Natural killer cell (primary cell): ENCODE measurements at places on chromosomes 1 and 21. TPM values are rescaled to one million over a fixed set of nuclear protein-coding genes. Genes with fewer than 3 reads are reported as not detected.

GRCh38 chr1:19057784-19058475, 101.5 kb upstream of the IFFO2 start:
- DNase-seq: no peak
- H3K27ac ChIP-seq: no peak overlapping the region
- no peak overlapping the region for H3K4me3 ChIP-seq
- no peaks in the 10 kb centered on the region for H3K36me3 ChIP-seq

FAM163A gene
- not detected for total RNA-seq

COA7 gene
- total RNA-seq: 3.9 TPM

DNA sequence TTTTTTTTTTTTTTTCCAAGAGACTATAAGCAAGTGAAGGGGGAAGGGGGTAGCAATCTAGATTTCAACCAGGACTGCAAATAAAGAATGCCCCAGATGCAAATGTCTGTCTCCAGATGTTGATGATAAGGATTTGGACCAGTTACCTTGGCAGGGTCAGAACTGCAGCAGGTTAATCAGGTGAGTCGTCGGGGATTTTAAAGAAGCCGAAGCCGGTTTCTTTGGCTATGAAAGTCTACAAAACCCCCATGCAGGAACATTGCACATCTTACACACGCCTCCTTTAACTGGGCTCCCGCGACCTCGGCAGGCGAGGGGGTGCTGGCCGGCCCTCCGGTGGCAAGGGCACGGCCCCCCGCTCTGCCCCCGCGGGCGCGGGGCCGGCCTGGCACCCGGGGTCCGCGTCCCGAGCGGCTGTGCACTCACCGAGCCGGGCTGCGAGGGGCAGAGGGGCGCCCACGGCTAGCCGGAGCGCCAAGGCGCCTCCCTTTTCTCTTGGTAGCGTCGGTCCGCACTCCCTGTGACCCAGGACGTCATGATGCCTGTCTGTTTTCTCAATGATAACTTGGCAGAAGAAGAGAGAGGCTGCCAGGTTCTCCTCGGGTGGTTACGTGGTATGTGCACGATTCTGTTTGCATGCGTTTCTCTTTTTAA, 366.3 kb upstream of the ESRRG start:
- peaks cover 3% of the 10 kb centered on the region for H3K4me1 ChIP-seq
- peaks cover 8% of the 10 kb centered on the region for H3K27me3 ChIP-seq
- H3K4me3 ChIP-seq: no peak overlapping the region

DNA sequence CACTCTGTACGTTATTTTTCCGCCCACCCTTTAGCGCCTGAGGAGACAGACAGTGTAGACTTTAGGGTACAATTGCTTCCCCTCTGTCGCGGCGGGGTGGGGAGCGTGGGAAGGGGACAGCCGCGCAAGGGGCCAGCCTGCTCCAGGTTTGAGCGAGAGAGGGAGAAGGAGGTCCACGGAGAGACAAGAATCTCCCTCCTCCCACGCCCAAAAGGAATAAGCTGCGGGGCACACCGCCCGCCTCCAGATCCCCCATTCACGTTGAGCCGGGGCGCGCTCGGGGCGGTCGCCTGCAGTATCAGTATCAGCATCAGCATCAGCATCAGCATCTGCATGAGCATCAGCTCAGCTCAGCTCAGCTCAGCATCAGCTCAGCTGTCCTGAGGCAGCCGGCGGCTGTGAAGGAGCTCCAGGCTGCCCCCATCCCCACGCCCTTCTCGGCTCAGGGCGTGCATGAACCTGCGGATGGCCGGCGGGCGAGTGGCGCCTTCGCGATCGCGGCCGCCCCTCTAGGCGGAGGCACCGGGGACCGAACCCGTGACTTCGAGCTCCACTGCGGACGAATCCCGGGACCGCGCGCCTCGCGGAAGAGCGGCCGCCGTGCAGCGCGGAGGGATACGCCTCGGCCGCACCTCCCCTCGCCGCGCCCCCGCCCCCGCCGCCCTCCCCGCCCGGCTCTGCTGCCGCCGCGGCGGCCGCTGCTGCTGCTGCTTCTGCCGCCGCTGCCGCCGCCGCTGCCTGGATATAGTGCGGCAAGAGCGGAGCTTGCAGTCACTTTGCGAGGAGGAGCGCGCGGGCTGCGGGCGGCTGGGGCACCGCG, at the start of gene NCAM2:
Gene NCAM2, plus strand, starts transcription at position 774 of the 820 bp plus-strand sequence.
- H3K4me3 ChIP-seq: peak within 1 kb of the TSS; percentile 30
- H3K27me3 ChIP-seq: peaks cover 9% of the 10 kb centered on the region
- peaks cover 14% of the 10 kb centered on the region for H3K4me1 ChIP-seq

GRCh38 chr1:209023790-209024189, 559.7 kb upstream of the CAMK1G start:
- no peaks in the 10 kb centered on the region for H3K27me3 ChIP-seq
- DNase-seq: no peak
- H3K4me1 ChIP-seq: no peaks in the 10 kb centered on the region
- no peak overlapping the region for H3K27ac ChIP-seq
- H3K4me3 ChIP-seq: no peak overlapping the region
- no peaks in the 10 kb centered on the region for H3K36me3 ChIP-seq

DNA sequence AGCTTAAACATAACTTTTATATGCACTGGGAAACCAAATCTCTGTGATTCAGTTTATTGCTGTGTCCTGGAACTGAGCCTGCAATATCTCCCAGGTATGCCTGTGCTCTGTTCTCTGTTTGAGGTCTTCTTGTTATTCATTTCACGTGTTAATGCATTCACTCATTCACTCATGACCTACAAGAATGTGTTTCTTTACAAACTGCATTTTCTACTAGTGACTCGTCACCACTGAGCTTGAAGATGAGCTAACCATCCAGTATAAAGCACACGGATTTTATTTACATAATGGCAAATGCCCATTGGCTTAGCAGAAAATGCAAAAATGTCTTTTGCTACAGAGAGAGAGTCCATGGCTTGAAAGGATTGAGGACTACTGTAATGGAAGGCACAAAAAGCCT, 75.0 kb upstream of the DUSP10 start:
- H3K27ac ChIP-seq: no peak overlapping the region
- no peaks in the 10 kb centered on the region for H3K36me3 ChIP-seq
- H3K4me1 ChIP-seq: no peaks in the 10 kb centered on the region
- H3K4me3 ChIP-seq: no peak overlapping the region
- H3K27me3 ChIP-seq: no peaks in the 10 kb centered on the region
- no peak for DNase-seq

- H3K27me3 ChIP-seq: no peaks in the 10 kb centered on the region
- H3K4me3 ChIP-seq: no peak overlapping the region
- H3K4me1 ChIP-seq: peaks cover 5% of the 10 kb centered on the region
- no peaks in the 10 kb centered on the region for H3K36me3 ChIP-seq
- DNase-seq: no peak
Measured at GRCh38 chr1:41649396-41650027, 165.0 kb upstream of the EDN2 start.

TEKT2 gene
- total RNA-seq: 0.35 TPM

GRCh38 chr1:39567302-39567701, 9.3 kb downstream of the PABPC4 start:
- H3K27me3 ChIP-seq: no peaks in the 10 kb centered on the region
- no peaks in the 10 kb centered on the region for H3K4me1 ChIP-seq
- no peak overlapping the region for H3K27ac ChIP-seq
- H3K4me3 ChIP-seq: no peak overlapping the region
- H3K36me3 ChIP-seq: peaks cover 91% of the 10 kb centered on the region

DNA sequence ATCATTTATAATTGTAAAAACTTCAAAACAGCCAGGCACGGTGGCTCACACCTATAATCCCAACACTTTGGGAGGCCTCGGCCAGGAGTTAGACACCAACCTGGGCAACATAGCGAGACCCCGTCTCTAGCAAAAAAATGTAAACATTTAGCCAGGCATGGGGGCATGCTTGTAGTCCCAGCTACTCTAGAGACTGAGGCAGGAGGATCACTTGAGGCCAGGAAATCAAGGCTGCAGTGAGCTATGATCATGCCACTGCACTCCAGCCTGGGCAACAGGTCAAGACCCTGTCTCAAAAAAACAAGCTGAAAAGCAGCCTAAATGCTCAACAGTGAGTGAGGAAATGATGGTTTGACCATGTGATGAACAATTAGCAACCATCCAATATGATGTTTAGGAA, 7.3 kb downstream of the C1orf167 start:
- H3K27ac ChIP-seq: no peak overlapping the region
- no peak overlapping the region for H3K4me3 ChIP-seq
- no peaks in the 10 kb centered on the region for H3K4me1 ChIP-seq
- H3K27me3 ChIP-seq: no peaks in the 10 kb centered on the region
- H3K36me3 ChIP-seq: no peaks in the 10 kb centered on the region

GRCh38 chr1:186849271-186849671, 20.5 kb downstream of the PLA2G4A start:
- no peaks in the 10 kb centered on the region for H3K27me3 ChIP-seq
- H3K36me3 ChIP-seq: no peaks in the 10 kb centered on the region
- no peak for DNase-seq
- no peak overlapping the region for H3K4me3 ChIP-seq
- H3K27ac ChIP-seq: no peak overlapping the region
- H3K4me1 ChIP-seq: no peaks in the 10 kb centered on the region

FNDC10 gene
- total RNA-seq: 3.2 TPM

SPEN gene
- 98.1 TPM for total RNA-seq

RIPPLY3 gene
- not detected for total RNA-seq

GRCh38 chr1:118210051-118210722, 25.2 kb upstream of the SPAG17 start:
- no peaks in the 10 kb centered on the region for H3K27me3 ChIP-seq
- no peaks in the 10 kb centered on the region for H3K4me1 ChIP-seq
- no peak for DNase-seq
- H3K27ac ChIP-seq: no peak overlapping the region

RNF115 gene
- total RNA-seq: 31.8 TPM

DNA sequence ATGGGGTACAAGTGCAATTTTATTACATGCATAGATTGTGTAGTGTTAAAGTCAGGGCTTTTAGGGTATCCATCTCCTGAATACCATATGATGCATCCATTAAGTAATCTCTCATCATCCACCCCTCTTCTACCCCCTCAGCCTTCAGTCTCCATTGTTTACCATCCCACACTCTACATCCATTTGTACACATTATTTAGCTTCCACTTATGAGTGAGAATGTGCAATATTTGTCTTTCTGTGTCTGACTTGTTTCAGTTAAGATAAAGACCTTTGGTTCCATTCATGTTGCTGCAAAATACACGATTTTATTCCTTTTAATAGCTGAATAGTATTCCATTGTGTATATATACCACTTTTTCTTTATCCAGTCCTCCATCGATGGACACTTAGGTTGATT, 222.5 kb upstream of the USP24 start:
- H3K4me1 ChIP-seq: no peaks in the 10 kb centered on the region
- H3K36me3 ChIP-seq: no peaks in the 10 kb centered on the region
- no peaks in the 10 kb centered on the region for H3K27me3 ChIP-seq
- H3K27ac ChIP-seq: no peak overlapping the region

- no peak overlapping the region for H3K27ac ChIP-seq
- no peaks in the 10 kb centered on the region for H3K4me1 ChIP-seq
- H3K27me3 ChIP-seq: no peaks in the 10 kb centered on the region
- H3K4me3 ChIP-seq: no peak overlapping the region
- DNase-seq: no peak
- no peaks in the 10 kb centered on the region for H3K36me3 ChIP-seq
Measured at GRCh38 chr21:30444204-30444603, 4.1 kb downstream of the KRTAP15-1 start.

- H3K27ac ChIP-seq: no peak overlapping the region
- H3K4me1 ChIP-seq: peaks cover 8% of the 10 kb centered on the region
- no peaks in the 10 kb centered on the region for H3K36me3 ChIP-seq
- no peak for DNase-seq
- H3K4me3 ChIP-seq: no peak overlapping the region
Measured at GRCh38 chr1:94693029-94693428, 127.1 kb upstream of the SLC44A3 start.

DNA sequence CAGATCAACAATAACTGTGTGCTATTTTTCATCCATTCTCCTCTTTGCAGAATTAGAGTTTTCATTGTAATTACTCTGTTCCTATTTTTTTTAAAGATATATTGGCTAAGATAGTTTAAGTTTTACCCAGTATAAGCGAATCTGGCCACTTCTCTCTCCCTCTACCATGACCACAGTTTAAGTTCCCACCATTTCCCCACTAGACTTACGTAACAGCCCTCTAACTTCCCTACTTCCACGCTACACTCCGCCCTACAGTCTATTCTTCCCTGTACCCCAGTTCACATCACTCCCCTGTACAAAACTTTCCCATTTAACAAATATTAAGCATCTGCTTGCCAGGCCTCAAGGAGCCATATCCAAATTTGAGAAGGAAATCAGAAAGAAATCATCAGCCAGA, 16.5 kb downstream of the CTSK start:
- no peaks in the 10 kb centered on the region for H3K36me3 ChIP-seq
- H3K27me3 ChIP-seq: no peaks in the 10 kb centered on the region
- H3K4me3 ChIP-seq: no peak overlapping the region
- no peak for DNase-seq

GRCh38 chr1:182430263-182431068, 19.5 kb upstream of the RGSL1 start:
- DNase-seq: no peak
- peaks cover 13% of the 10 kb centered on the region for H3K4me1 ChIP-seq
- H3K27me3 ChIP-seq: no peaks in the 10 kb centered on the region
- H3K27ac ChIP-seq: no peak overlapping the region

GRCh38 chr21:44442266-44443125, 12.8 kb upstream of the LRRC3 start:
- no peak for DNase-seq
- peaks cover 2% of the 10 kb centered on the region for H3K36me3 ChIP-seq
- H3K27ac ChIP-seq: no peak overlapping the region
- H3K27me3 ChIP-seq: no peaks in the 10 kb centered on the region
- no peak overlapping the region for H3K4me3 ChIP-seq

DNA sequence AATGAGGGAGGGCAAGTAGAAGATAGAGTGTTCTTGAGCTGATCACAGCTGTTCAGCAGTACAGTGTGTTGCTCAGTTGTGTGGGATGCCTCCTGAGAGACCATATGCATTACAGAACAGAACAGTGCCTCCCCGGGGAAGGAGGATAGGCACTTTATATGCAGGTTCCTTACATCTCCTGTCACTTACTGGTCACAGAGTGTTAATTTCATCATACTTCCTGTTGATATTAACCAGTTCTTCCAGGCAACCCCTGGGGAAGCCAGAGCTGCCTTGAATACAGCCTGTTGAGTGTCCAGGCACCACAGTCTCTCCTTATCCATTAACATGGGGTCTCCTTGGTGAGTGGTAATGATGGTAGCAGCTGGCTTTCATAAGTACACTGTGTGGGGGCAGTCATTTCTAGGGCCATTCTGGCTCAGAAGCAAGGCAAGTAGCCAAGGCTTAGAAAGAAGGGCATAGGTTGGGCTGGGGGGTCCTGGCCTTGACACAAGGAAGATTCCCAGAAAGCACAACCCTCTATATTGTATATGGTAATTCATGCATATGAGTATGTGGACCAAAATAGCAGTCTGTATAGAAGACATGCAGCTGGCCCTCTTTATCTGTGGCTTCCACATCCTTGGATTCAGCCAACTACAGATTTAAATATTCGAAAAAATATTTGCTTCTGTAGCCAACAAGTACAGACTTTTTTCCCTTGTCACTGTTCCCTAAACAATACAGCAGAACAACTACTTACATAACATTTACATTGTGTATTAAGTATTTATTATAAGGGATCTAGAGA, 142.4 kb downstream of the ZP4 start:
- no peak overlapping the region for H3K4me3 ChIP-seq
- no peaks in the 10 kb centered on the region for H3K4me1 ChIP-seq
- no peaks in the 10 kb centered on the region for H3K27me3 ChIP-seq
- DNase-seq: no peak
- H3K36me3 ChIP-seq: no peaks in the 10 kb centered on the region

- no peak for DNase-seq
- H3K4me1 ChIP-seq: no peaks in the 10 kb centered on the region
- no peak overlapping the region for H3K4me3 ChIP-seq
- no peak overlapping the region for H3K27ac ChIP-seq
- no peaks in the 10 kb centered on the region for H3K36me3 ChIP-seq
- no peaks in the 10 kb centered on the region for H3K27me3 ChIP-seq
Measured at GRCh38 chr1:175841738-175842187, 98.4 kb upstream of the TNR start.
